ENCODE measurements at places on chromosomes 2 and 18.

DNA sequence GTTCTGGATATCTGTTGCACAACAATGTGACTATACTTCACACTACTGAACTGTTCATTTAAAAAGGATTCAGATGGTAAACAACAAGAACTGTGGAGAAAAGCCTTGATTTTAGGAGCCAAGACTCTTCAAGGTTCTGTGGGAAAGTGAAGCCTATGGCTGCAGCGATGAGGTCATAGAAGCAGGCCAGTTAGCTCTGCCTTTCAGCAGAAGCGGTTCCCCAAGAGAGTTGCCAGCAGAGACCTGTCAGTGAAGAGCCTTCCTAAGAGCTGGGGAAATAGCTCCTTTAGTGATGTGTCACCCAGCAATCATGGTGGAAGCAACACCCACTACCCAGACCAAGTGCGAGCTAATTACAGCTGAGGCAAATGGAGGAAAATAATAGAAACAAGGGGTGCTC lies 346.5 kb upstream of the ETAA1 start:
- no peak for DNase-seq

- DNase-seq, result no peak
These were observed 53.3 kb upstream of the SLC5A7 start for GRCh38 chr2:107932979-107933378.

DNA sequence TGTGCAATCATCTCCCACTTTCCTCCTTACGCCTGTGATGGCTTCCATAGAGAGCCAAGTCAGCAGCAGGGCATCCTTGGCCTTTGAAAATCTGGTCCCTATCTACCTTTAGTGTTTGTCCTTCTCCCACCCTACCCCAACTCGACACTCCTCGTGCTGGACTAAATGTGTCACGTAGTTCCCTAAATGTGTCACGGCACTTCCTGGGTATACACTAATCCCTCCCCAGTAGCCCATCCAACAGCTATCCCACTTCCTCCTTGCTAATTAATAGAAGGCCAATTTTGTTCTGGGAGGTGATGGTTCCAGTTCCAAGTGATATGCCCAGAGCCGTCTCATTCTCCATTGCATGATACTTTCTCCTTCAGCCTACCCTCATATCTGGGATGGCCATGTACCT lies 36.5 kb upstream of the ZFP36L2 start:
- DNase-seq, result no peak

DNA sequence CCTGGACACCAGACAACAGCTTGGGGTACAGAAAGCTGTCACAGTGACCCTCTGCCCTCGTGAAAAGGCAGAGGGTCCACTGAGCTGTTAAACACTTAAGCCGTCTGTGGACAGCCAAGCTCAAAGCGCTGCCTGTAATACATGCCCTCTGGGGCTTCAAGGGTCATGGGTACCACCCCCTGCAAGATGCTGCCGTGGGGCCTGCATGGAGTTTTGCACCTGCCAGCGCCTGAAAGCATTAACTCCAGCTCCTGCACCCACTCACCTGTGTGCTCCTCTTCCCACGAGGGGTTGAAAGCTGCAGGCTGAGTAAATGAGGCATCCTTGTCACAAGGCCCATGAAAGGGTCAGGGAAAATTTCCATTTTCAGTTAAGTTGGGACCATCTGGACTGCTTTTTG lies 70.6 kb upstream of the PHLPP1 start:
- no peak for DNase-seq

DNA sequence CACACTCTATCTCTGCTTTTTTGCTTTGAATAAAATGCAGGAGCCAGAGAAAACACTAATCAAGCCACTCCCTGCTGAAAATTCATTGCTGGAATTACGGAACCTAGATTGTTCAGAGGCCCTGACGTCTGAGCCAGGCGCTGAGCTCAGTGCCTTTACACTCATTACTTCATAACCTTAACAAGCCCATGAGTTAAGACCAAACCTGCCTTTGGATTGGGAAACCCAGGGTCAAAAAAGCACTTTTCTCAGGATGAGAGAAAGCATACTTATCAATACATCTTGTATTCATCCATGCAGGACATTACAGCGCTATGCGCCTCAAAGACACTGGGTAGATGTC lies 762 bp downstream of the INO80C start:
- no peak for DNase-seq

GRCh38 chr2:207202645-207203044 lies 36.9 kb upstream of the KLF7 start:
- DNase-seq, result no peak

DNA sequence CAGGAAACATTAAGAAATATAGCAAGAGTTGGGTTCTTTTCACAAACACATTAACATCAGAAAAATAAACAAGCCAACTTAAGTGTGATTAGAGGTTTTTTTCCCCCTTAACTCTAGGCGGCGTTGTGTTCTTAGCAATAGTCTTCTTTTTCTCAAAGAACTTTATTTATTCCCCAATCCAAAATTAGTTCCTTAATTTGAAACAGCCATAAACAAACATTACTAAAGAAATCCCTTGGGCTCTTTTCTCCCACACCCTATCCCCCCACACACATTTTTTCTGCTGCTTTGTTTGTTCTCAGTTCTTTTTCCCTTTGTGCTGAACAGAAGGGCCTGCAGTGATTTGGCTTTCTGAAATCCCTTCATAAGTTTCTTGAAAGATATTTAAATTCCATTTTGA lies 13.2 kb upstream of the MYO1B start:
- no peak for DNase-seq

GRCh38 chr18:23307567-23308295 lies 145.4 kb upstream of the RIOK3 start:
- no peak for DNase-seq

GRCh38 chr2:211454679-211455078 lies 898.3 kb downstream of the CPS1 start:
- no peak for DNase-seq

DNA sequence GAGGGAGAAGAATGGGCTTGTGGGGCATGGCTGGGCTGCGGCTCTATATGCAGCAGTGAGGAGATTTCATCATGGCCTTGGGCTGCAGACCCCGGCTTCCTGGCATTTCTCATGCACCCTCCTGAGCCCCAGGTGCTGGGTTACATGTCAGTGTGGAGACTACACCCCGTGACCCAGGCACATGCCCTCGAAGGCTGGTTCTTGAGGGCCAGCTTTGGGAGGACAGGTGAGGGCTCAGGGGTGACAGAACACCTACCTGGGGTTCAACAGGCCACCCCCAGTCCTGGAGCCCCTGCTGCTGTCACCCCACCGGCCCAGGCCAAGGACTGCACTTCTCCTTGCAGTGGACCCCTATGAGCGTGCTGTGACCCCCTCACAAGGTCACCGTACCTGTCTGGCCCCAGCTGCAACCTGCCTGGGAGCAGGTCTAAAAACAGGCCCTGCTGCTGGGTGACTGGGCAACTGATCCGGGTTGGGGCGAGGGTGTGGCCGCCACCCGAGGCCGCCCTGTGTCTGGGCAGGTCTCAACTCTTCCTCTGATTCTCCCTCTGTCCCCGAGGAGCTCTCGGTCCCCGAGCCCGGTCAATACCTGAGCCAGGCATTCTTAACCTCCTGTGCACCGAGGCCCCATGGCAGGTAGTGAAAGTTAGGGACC lies 94.8 kb upstream of the OTOS start:
- no peak for DNase-seq
